Hepatocyte (in vitro differentiated cells): ENCODE measurements at places on chromosomes 6 and 20. TPM values are rescaled to one million over a fixed set of nuclear protein-coding genes. Genes with fewer than 3 reads are reported as not detected.

The FKBP1C gene
- 0.80 TPM in 1 of 2 replicates, not detected in the other for total RNA-seq

The GSTA3 gene
- not detected in 2 replicates for total RNA-seq

DNA sequence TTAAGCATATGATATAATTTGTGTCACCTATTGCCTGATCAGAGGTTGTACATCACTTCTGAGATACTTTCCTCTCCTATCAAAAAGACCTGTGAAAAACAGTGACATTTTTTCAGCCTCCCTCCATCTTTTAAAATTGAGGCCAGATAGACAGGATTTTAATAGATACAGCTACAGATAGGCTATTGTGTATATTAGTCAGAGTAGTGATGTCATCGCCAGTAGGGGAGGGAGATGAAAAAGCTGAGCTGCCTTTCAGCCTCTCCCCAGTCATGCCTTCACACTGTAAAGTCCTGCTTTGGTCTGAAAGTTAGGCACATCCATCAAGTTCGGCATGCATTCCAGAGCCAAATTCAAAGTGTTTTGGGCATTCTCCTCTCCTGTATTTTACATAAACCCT, 7.9 kb upstream of the PABPC1L start:
- no peak for DNase-seq
- H3K27ac ChIP-seq: no peak overlapping the region
- no peak overlapping the region for H3K4me3 ChIP-seq

The MYCT1 gene
- total RNA-seq: 0.53 and 1.1 TPM in 2 replicates

- H3K4me3 ChIP-seq: no peak overlapping the region
- no peak for DNase-seq
- H3K27ac ChIP-seq: peak overlapping the region; percentile 5
- H3K36me3 ChIP-seq: no peaks in the 10 kb centered on the region
These were observed 289.8 kb upstream of the PREP start for GRCh38 chr6:105692613-105693215.

- H3K36me3 ChIP-seq: no peaks in the 10 kb centered on the region
- H3K27me3 ChIP-seq: no peaks in the 10 kb centered on the region
- H3K27ac ChIP-seq: no peak overlapping the region
- DNase-seq: no peak
- peaks cover 12% of the 10 kb centered on the region for H3K4me1 ChIP-seq
- no peak overlapping the region for H3K4me3 ChIP-seq
These were observed 202.8 kb downstream of the CD83 start for GRCh38 chr6:14320332-14320731.

The AFDN gene
- total RNA-seq: 192 and 198 TPM in 2 replicates

GRCh38 chr6:53906842-53907241, 112.0 kb downstream of the LRRC1 start:
- no peak overlapping the region for H3K27ac ChIP-seq
- no peak overlapping the region for H3K4me3 ChIP-seq

DNA sequence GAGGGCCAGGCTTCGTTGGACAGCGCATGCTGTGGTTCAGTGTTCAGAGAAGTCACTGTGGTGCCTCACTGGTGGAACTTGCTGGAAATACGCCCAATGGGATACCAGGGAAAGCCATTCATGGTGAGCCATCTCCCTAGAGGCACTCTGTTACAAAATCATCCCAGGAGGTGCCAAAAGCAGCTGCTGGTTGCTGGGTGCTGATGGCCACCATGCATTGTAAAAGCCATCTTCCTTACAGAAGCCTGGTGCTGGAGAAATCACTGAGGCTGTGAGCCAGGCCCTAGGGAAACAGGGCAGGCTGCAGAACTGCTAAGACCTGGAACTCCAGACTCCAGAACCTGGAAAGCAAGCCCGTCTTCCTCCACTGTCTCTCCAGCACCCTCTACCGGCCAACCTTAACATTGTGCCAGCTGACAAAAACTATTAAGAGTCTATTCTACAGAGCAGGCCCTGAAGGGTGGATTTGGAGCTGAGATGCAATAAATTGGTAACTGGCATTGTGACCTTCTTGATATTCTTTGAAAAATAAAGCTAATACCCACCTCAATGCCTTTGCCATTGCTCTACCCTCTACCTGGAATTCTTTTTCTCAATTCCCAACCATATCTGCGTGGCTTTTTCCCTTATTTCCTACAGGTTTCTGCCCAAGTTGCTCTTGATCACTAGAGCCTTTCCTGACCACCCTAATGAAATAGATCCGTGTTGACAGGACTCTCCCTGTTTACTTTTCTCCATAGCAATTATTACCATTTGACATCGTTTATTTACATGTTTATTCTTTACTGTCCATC, 18.5 kb downstream of the SNRPB start:
- no peak overlapping the region for H3K27ac ChIP-seq
- H3K27me3 ChIP-seq: no peaks in the 10 kb centered on the region
- no peaks in the 10 kb centered on the region for H3K4me1 ChIP-seq

The MUC22 gene
- 0.03 TPM in 1 of 2 replicates, not detected in the other for total RNA-seq

The CARMIL1 gene
- total RNA-seq: 37.3 and 40.6 TPM in 2 replicates

- DNase-seq: no peak
- H3K27ac ChIP-seq: no peak overlapping the region
- no peak overlapping the region for H3K4me3 ChIP-seq
- no peaks in the 10 kb centered on the region for H3K27me3 ChIP-seq
- no peaks in the 10 kb centered on the region for H3K36me3 ChIP-seq
These were observed 223.7 kb upstream of the TSHZ2 start for GRCh38 chr20:52748285-52748932.

DNA sequence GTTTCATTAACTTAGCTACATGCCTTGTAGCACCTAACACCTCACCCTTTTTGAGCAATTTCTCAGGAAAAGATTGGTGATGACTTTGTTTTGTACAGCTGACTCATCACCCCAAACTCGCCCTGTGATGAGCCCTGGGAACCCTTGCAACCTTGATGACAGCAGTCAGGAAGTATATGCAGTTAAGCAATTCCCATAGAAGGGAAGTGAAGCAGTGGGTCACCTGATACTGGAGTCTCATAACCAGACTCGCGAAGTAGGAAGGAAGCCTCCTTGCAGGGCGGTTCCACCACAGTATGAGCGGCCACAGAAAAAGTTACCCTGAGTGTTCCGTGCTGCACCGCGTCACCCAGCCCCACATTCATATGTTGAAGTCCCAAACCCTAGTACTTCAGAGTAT, 82.0 kb upstream of the EDN1 start:
- peaks cover 4% of the 10 kb centered on the region for H3K4me1 ChIP-seq
- no peak overlapping the region for H3K4me3 ChIP-seq
- no peak for DNase-seq
- no peak overlapping the region for H3K27ac ChIP-seq
- H3K36me3 ChIP-seq: no peaks in the 10 kb centered on the region

GRCh38 chr6:85537055-85537494, 56.6 kb downstream of the SNX14 start:
- H3K36me3 ChIP-seq: no peaks in the 10 kb centered on the region
- H3K27ac ChIP-seq: no peak overlapping the region
- H3K4me3 ChIP-seq: no peak overlapping the region
- H3K4me1 ChIP-seq: no peaks in the 10 kb centered on the region
- H3K27me3 ChIP-seq: no peaks in the 10 kb centered on the region
- DNase-seq: peak; percentile 5

GRCh38 chr6:103925317-103925716, 934.4 kb downstream of the HACE1 start:
- no peaks in the 10 kb centered on the region for H3K4me1 ChIP-seq
- no peaks in the 10 kb centered on the region for H3K27me3 ChIP-seq
- no peaks in the 10 kb centered on the region for H3K36me3 ChIP-seq
- no peak overlapping the region for H3K4me3 ChIP-seq
- no peak overlapping the region for H3K27ac ChIP-seq

- H3K4me1 ChIP-seq: peaks cover 8% of the 10 kb centered on the region
- H3K27me3 ChIP-seq: no peaks in the 10 kb centered on the region
- no peak overlapping the region for H3K4me3 ChIP-seq
- H3K36me3 ChIP-seq: no peaks in the 10 kb centered on the region
- H3K27ac ChIP-seq: no peak overlapping the region
These were observed 21.8 kb downstream of the ITPR3 start for GRCh38 chr6:33642897-33643296.

DNA sequence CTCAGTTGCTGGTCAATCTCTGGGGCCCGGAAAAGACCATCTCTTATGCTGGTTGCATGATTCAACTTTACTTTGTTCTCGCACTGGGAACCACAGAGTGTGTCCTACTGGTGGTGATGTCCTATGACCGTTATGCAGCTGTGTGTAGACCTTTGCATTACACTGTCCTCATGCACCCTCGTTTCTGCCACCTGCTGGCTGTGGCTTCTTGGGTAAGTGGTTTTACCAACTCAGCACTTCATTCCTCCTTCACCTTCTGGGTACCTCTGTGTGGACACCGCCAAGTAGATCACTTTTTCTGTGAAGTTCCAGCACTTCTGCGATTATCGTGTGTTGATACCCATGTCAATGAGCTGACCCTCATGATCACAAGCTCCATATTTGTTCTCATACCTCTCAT, 4.3 kb downstream of the OR2J3 start:
- no peaks in the 10 kb centered on the region for H3K4me1 ChIP-seq
- no peaks in the 10 kb centered on the region for H3K36me3 ChIP-seq
- no peak overlapping the region for H3K27ac ChIP-seq
- no peak for DNase-seq

DNA sequence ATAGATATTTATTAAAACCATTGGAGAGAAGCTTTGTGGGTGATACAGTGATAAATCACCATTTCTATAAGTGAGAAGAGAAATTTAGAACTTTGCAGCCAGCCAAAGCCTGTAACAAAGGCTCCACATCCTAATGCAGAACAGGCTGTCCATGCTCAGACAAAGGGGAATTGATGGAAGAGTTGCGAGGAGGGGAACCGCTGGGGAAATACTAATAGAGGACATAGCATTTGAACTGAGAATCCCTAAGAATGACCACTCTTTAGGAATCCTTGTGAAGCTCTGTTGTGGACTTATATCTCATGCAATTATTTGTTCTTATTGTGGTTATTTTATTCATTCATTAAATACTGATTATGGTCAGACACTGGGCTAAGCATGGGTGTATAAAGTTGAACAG, 167.8 kb downstream of the PHF3 start:
- no peaks in the 10 kb centered on the region for H3K27me3 ChIP-seq
- peaks cover 21% of the 10 kb centered on the region for H3K4me1 ChIP-seq
- DNase-seq: no peak

GRCh38 chr6:126076992-126077664, 90.8 kb downstream of the TRMT11 start:
- H3K27me3 ChIP-seq: no peaks in the 10 kb centered on the region
- H3K4me3 ChIP-seq: no peak overlapping the region
- no peaks in the 10 kb centered on the region for H3K36me3 ChIP-seq

DNA sequence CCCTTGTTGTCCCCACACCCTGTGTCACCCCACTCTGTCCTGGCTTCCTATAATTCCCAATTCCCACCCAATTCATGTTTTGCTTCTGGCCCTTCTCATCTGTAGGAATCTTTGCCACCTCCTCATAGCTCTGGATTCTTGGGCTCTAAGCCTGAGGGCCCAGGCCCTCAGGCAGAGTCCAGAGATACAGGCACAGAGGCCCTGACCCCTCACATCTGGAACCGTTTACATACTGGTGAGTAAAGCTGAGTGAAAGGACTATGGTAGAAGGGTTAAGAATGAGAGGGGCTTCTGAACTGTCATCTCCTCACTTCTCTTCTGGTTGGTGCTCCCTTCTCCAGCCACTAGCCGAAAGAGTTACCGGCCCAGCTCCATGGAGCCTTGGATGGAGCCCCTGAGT, 13.6 kb downstream of the PRRC2A start:
- H3K4me3 ChIP-seq: no peak overlapping the region
- no peaks in the 10 kb centered on the region for H3K27me3 ChIP-seq
- no peaks in the 10 kb centered on the region for H3K36me3 ChIP-seq
- H3K27ac ChIP-seq: no peak overlapping the region
- DNase-seq: no peak

GRCh38 chr6:100693249-100693927, 187.7 kb downstream of the ASCC3 start:
- no peaks in the 10 kb centered on the region for H3K27me3 ChIP-seq
- DNase-seq: no peak
- no peaks in the 10 kb centered on the region for H3K36me3 ChIP-seq
- no peak overlapping the region for H3K27ac ChIP-seq
- H3K4me3 ChIP-seq: no peak overlapping the region

GRCh38 chr20:48986899-48987298, 59.2 kb upstream of the CSE1L start:
- H3K27me3 ChIP-seq: no peaks in the 10 kb centered on the region
- H3K36me3 ChIP-seq: peaks cover 6% of the 10 kb centered on the region
- H3K4me3 ChIP-seq: no peak overlapping the region
- H3K4me1 ChIP-seq: no peaks in the 10 kb centered on the region
- DNase-seq: no peak

GRCh38 chr6:105588123-105588710, 185.3 kb upstream of the PREP start:
- no peaks in the 10 kb centered on the region for H3K4me1 ChIP-seq
- no peak overlapping the region for H3K27ac ChIP-seq
- H3K36me3 ChIP-seq: no peaks in the 10 kb centered on the region
- DNase-seq: no peak
- no peaks in the 10 kb centered on the region for H3K27me3 ChIP-seq
- H3K4me3 ChIP-seq: no peak overlapping the region

GRCh38 chr20:34553366-34553867, 5.1 kb upstream of the MAP1LC3A start:
- peak overlapping the region; percentile 27 for H3K27ac ChIP-seq
- H3K27me3 ChIP-seq: no peaks in the 10 kb centered on the region
- H3K4me1 ChIP-seq: peaks cover 6% of the 10 kb centered on the region
- no peak for DNase-seq
- no peaks in the 10 kb centered on the region for H3K36me3 ChIP-seq
- no peak overlapping the region for H3K4me3 ChIP-seq

DNA sequence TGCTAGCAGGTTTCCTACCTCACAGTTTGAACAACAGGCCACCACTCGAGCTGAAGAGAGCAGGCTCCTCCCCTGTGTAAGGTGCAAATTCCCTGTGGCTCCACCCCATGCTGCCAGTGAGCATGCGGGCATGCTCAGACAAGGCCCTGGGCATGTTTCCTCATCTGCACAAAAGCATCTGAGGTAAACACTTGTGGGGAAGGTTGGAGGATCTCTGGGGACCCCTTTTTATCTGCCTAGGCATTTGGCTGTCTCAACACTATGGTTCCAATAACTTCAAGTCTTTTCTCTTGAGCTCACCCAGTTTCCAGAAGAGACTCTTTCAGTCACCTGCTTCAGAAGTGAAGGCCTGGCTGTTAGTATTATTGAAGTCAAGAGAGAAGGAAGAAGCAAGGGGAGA, 9.4 kb downstream of the C6orf58 start:
- no peaks in the 10 kb centered on the region for H3K4me1 ChIP-seq
- no peaks in the 10 kb centered on the region for H3K27me3 ChIP-seq
- no peak overlapping the region for H3K4me3 ChIP-seq
- no peak overlapping the region for H3K27ac ChIP-seq

GRCh38 chr20:48003021-48003420, 217.7 kb upstream of the SULF2 start:
- no peak overlapping the region for H3K27ac ChIP-seq
- H3K4me3 ChIP-seq: no peak overlapping the region
- no peaks in the 10 kb centered on the region for H3K36me3 ChIP-seq
- H3K27me3 ChIP-seq: no peaks in the 10 kb centered on the region

The GRM1 gene
- total RNA-seq: 0.08 and 0.17 TPM in 2 replicates

The BPIFA1 gene
- not detected in 2 replicates for total RNA-seq

The PRKN gene
- 2.3 and 2.8 TPM in 2 replicates for total RNA-seq

The DPPA5 gene
- total RNA-seq: not detected in 2 replicates

GRCh38 chr6:39114388-39114703, 640 bp downstream of the SAYSD1 start:
- H3K4me3 ChIP-seq: peak overlapping the region; percentile 79
- no peak for DNase-seq
- H3K27me3 ChIP-seq: no peaks in the 10 kb centered on the region
- H3K27ac ChIP-seq: peak overlapping the region; percentile 98

GRCh38 chr6:72631480-72631879, 9.6 kb downstream of the KCNQ5 start:
- DNase-seq: no peak
- no peak overlapping the region for H3K4me3 ChIP-seq
- peaks cover 2% of the 10 kb centered on the region for H3K27me3 ChIP-seq
- H3K27ac ChIP-seq: no peak overlapping the region
- no peaks in the 10 kb centered on the region for H3K36me3 ChIP-seq
